ENCODE measurements at places on chromosomes 3 and 15.

- no peak for DNase-seq
These were observed 13.5 kb downstream of the CDCP1 start for GRCh38 chr3:45132568-45133211.

DNA sequence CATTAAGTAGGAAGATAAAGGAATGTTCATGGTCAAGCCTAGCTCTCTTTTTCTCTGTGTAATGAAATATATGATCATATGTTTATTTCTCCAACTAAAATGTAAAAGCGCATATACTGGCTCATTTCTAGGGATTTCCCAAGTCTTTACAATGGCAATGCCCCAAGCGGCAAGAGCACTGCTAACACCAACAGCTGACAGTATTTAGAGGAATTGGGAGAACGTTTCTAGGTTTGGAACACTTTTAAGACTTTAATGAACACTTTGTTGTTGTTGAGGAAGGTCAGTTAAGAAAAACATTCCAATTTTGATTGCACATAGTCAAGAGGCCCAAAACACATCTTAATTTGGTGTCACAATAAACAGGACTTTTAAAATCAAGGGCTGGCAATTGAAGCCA, 132.7 kb downstream of the ATP8B4 start:
- DNase-seq = no peak

DNA sequence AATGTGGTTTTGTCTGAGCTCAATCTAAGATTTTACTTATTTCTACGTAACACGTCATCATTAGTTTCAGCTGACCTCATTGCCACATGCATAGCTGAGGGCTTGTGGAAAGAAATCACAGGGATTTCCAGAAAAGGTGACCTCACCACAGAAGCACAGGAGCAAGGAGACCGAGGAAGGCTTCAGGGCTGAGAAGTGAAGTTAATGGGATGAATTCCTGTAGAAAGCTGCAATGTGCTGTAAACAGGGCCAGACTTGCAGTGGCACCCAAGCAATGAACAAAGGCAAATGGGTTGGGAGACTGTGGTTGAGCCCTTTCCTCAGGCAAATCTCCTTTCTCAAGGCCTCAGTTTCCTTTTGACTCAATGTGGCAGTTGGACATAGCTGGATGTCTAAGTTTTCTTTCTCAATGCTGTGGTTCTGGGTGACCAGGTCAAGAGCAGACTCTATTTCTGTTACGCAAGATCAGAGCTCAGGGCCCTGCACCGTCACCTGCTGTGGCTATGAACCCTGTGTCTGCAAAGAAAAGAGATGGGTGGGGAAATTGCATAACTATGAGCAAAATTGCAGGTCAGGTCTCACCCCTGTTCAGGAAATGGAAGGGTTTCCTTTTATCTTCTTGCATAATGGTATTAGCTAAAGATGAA, 252.2 kb upstream of the TBL1XR1 start:
- DNase-seq = peak; percentile 16

DNA sequence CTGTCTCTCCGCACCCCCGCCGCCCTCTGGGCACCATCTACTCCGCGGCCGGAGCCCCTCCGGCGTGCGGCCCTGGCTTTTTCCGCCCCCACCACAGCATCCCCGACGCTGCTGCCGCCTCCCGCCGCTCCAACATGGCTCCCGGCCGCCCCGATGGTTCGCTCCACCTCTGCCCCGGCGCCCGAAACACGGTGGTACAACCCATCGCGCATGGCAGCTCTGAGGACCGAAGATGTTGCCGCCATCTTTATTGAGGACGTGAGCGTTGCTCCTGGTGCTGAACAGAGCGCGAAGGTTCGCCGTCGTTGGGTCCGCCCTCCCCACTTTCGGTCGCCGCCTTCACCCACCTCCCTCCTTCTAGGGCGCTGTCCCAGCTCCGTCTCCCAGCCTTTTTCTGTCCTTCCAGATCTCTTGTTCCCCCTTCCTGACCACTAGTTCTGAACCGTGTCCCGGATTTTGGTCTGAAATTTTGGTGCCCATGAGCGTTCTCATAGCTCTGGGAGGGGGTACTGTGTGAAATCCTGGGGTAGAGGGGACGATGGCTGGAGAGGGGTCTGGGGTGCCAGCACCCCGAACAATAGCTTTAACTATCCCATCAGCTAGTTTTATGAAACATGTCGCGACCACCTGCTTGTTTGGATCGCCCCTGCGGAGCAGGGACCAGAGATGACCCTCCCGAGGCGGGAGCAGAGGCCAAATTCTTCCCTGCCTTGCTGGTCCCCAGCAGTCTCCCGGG, at the start of gene CELSR3:
Gene CELSR3, minus strand, starts transcription at position 134 of the 736 bp plus-strand sequence. CDS start 252 bp downstream, outside the sequence.
- peak; percentile 42 for DNase-seq

DNA sequence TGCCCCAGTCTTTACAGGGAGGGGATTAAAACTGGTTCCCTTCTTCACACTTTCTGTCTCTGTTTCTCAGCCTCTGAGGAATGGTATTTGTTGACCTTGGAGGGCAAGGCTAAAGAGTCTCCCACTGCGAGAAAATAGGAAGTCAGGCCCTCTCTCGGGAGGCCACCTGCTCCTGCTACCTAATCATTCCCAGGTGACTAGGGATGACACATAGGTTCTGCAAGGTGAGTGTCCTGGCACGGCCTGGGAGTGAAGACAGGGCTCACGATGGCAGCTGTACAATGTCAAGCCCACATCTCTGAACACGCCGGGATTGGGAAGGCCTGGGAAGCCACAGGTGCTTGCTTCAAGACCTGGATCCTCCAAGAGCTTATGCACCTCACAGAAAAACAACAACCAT, 314.2 kb downstream of the NTRK3 start:
- DNase-seq = no peak

GRCh38 chr3:116348216-116348615, 97.1 kb downstream of the LSAMP start:
- no peak for DNase-seq

- DNase-seq = no peak
These were observed 891.1 kb downstream of the TUSC7 start for GRCh38 chr3:117600666-117601065.

DNA sequence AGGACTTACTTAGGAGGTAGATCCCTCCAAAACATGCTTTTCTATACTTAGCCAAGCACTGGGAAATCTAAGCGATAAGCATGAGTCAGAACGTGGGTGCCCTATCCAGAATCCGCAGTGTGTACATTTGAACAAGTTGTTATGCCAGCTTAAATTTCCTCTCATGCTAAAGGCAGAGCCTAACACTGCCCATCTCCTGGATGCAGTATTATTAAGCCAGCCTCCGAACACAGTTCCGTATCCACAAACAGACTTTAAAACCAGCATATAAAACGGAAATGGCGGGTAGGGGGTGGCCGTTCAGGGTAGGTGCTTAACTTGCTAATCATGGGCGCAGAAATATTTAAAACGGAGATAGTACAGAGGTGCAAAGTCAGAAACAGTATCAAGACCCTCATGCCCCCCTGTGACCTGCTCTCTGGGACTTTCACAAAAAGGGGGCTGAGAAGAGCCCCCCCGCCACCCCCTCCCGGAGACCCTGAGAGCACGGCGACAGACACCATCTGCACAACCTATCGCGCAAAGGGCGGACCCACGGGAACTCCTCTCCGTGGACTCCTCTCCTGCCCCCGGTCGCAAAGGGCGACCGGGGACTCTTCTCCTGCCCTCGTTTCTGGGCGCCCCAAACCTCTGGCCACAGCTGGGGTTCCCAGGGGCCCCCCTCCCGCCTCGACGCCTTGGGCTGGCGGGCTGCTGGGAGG, 889 bp upstream of the LRRIQ4 start:
- DNase-seq = no peak

DNA sequence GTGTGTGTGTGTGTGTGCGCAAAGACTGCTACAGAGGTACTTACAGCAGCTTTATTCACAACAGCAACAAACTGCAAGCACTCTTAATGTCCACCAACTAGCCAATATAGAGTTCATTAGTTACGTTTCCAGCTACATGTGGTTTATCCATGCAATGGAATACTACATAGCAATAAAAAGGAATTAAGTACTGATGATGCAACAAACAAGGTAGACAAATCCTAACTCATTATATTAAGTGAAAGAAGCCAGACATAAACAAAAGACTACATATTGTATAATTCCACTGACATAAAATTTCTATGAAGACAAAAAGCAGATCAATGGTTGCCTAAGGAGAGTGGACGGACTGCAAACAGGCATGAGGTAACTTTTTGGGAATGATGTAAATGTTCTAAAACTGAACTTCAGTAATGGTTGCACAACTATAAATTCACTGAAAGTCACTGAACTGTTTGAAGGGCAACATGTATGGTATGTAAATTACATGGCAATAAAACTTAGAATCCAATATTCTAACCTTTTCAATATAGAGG, 433.7 kb downstream of the SHQ1 start:
- no peak for DNase-seq

DNA sequence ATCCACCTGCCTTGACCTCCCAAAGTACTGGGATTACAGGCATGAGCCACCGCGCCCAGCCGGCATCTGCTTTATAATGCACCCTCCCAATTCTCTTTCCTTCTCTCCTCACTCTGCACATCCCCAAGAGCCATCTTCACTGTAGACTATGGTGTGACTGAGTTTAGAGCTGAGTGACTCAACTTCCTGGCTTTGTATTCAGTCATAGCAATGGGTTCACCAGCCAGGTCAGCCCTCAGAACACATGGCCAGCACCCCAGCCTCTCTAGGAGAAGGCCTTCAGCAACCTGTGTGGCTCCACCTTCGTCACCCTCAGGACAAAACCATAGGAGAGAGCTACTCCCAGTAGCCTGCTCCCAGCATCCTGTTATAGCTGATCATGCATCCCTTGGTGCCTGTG, 33.0 kb downstream of the ARID3B start:
- DNase-seq = no peak

DNA sequence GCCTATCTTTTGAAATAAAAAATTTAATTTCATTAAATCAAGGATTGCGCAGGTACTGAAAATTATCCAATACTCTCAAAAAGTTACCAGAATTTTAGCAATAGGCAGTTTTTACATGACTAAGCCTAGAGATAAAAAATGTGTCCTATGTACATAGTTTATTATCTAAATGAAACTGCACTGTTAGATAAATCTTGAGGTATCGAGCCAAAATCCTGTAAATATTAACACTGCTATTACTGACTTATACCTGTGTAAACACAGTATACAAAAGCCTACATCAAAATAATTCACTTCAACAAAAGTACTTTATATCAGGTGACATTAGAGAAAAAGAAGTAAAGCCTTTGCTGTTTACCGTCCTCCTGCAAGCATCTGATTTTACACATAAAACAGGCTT, 60.7 kb downstream of the TASOR start:
- DNase-seq = no peak

- DNase-seq = no peak
These were observed 37.5 kb downstream of the ZNF710 start for GRCh38 chr15:90038632-90039095.

DNA sequence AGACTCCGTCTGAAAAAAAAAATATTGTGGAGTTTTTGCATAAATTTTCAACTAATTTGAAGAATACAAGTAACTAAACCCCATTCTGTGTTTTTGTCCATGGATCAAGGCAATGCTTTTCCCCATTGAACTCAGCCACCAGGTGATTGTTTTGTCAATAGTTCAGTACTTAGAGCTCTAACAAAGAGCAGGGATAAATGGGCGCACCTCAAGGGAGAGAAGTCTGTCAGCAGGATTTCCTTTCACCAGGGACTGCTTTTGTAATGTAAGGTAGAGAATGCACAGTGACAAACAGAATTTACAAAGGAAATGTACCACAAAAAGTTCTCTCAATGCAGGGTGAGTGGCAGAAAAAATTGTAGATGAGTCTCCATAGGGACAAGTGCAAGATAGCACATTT, 10.8 kb upstream of the ATP13A5 start:
- no peak for DNase-seq

All from CD4-positive, alpha-beta T cell treated with Interleukin-6 at 100 ng/mL for 8 hours (primary cell).